ENCODE measurements at places on chromosomes 13 and 19. TPM values are rescaled to one million over a fixed set of nuclear protein-coding genes. Genes with fewer than 3 reads are reported as not detected.

ZNF610 gene
- total RNA-seq, result 3.6 TPM

MEF2B gene
- 2.7 TPM for total RNA-seq

CDX2 gene
- total RNA-seq, result not detected

ZFR2 gene
- 0.41 TPM for total RNA-seq

GRCh38 chr13:21550918-21551317 lies 53.1 kb downstream of the MICU2 start:
- no peak for DNase-seq
- H3K4me3 ChIP-seq, result no peak overlapping the region
- no peak overlapping the region for H3K27ac ChIP-seq
- no peaks in the 10 kb centered on the region for H3K36me3 ChIP-seq
- H3K4me1 ChIP-seq, result no peaks in the 10 kb centered on the region

- no peak for DNase-seq
- no peaks in the 10 kb centered on the region for H3K27me3 ChIP-seq
- no peaks in the 10 kb centered on the region for H3K36me3 ChIP-seq
- H3K4me1 ChIP-seq, result peaks cover 25% of the 10 kb centered on the region
These were observed 1.2 kb downstream of the FRY start for GRCh38 chr13:32032759-32033158.

- H3K4me3 ChIP-seq, result no peak overlapping the region
- no peaks in the 10 kb centered on the region for H3K27me3 ChIP-seq
- H3K36me3 ChIP-seq, result no peaks in the 10 kb centered on the region
- DNase-seq, result no peak
- no peaks in the 10 kb centered on the region for H3K4me1 ChIP-seq
These were observed 385.5 kb downstream of the NDFIP2 start for GRCh38 chr13:79866436-79866835.

Data from lower lobe of right lung (tissue), 2 donors.